CD4-positive, alpha-beta T cell treated with Interleukin-21 for 1 hour (primary cell): ENCODE measurements at places on chromosomes 1 and 21.

GRCh38 chr1:117416546-117417125 lies 49.4 kb downstream of the MAN1A2 start:
- no peak for DNase-seq

DNA sequence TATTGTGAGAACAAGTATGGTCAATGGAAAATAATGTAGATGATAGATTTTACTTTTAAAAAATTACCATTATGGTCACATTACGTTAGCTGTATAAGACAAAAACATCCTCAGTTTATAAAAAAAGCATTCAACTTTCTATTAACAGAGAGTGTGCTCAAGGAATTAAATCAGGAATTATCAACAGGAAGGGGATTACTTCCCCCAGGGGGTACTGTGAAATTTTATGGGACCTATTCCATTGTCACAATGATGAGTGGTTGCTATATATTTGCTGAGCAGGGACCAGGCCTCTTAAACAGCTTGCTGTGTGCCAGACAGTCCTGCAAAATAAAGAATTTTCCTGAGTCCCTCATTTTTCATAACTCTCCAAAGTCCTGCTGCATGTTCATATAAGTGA lies 21.2 kb downstream of the JAM2 start:
- no peak for DNase-seq

DNA sequence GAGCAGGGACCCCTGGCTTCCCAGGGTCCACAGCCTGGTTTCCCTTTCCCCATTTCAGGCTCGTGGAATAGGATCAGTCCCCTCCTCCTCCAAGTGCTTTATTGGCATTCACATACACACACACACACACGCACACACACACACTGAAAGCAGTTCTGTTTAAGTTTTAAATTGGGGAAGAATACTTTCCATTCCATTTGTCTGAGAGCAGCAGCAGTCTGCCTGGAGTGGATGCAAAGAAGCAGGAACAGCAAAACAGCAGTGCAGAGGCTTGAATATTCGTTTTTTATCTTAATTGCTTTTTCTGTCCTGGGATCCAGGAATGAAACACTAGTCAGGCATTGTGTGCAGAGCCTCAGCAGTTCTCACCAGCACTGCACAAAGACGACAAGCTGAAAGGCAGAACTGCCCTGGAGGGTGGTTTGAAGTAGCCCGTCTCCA lies 7.1 kb downstream of the CYB561D1 start:
- no peak for DNase-seq

DNA sequence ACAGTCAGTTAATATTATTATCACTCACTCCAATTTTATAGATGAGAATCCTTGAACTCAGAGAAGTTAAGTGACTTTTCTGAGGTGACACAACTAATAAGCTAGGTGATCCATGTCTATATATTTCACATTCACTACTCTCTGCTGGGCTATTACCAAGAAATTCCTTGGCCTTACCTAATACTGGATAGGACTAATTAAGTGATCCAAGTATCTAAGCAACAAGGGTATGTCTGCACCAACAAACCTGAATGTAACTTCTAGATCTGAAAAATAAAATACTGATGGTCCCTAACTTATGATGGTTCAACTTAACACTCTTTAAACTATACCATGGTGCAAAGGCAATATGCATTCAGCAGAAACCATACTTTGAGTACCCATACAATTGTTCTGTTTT lies 14.8 kb upstream of the CASQ2 start:
- no peak for DNase-seq

DNA sequence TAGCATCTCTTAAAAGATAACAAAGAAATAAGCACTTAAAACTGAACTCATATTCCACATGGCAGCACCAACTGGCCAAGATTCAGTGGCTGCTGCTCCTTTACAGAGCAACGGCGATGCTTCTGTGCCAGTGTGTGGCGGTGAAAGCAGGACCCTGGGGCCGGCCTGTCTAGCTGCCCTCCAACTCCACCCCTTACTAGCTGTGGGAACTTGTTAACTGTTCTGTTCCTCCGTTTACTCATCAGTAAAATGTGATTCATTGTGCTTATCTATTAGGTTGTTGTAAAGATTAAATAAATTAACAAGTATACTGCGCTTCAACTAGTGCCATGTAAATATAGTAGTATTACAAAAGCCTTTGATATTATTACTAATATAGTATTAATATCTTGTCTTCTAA lies 133.2 kb downstream of the GDAP2 start:
- DNase-seq = no peak

DNA sequence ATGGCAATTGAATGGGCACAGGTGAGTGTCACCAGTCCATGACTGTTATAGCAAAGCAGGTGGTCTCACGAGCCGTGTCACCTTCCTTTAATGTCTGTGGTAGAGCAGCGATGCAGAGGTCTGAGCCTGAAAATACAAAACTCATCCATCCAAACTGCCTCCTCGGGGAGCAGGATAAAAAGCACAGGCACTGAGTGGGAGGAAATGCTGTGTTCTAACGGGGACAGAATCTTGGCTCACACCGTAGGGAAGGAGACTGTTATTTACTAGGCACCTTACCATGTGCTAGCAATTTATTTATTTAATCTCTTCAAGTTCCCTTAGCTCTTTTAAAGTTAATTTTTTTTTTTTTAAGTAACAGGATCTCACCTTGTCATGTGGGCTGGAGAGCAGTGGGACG lies 1.2 kb downstream of the ASCL5 start:
- DNase-seq = no peak

DNA sequence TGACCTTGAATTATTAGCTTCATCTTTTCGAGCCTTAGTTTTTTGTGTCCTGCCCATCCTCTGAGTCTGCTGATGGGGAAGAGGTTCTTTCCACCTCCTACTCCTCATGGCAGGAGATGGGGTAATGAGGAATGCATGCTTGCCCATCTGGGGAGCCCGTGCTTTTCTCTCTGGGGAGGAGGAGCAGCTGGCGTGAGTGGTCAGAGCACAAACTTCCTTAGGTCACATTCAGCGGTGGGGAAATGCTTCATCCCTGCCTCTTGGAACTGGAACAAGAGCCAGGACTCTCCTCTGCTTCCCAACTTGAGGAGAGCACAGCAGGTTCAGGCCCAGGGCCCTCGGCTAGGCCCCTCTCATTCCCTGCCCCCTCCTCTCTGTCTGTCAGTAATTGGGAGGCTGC lies 155.0 kb downstream of the PCNX2 start:
- no peak for DNase-seq

GRCh38 chr1:119895102-119895501 lies 1.2 kb downstream of the ADAM30 start:
- DNase-seq = no peak

DNA sequence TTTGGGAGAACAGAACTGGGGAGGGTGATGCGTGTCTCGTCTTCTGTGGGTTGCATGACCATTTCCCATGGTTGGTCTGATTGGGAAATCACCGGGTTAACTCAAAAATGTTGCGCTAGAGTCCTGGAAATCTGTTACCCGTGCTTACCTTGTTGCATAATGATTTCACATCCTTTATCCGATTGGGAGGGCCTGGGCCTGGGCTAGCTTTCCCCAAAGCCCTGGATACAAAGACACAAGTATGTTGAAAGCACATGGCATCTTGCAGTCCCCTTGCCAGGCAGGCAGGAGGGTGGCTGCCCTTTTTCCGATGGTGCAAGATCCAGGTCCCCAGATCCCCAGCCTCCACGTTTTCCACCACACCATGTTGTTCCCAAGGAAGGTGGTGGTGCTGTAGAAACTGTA lies 582 bp downstream of the TRPM2 start:
- no peak for DNase-seq

- no peak for DNase-seq
These were observed 11.7 kb downstream of the CSF1 start for GRCh38 chr1:109922326-109922725.

GRCh38 chr1:205735218-205735617 lies 14.8 kb downstream of the NUCKS1 start:
- DNase-seq = no peak

DNA sequence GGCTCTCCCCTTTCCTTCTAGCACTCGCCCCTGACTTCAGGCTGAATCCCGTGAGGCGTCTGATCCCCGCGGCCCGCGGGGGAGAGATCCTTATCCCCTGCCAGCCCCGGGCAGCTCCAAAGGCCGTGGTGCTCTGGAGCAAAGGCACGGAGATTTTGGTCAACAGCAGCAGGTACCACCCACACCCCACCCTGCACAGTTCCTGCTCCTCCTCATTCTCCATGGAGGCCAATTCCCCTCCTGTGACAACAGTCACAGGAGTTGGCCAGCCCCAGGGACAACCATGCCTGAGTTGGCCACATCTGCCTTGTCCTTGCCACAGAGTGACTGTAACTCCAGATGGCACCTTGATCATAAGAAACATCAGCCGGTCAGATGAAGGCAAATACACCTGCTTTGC lies 20.0 kb downstream of the TMEM81 start:
- no peak for DNase-seq

DNA sequence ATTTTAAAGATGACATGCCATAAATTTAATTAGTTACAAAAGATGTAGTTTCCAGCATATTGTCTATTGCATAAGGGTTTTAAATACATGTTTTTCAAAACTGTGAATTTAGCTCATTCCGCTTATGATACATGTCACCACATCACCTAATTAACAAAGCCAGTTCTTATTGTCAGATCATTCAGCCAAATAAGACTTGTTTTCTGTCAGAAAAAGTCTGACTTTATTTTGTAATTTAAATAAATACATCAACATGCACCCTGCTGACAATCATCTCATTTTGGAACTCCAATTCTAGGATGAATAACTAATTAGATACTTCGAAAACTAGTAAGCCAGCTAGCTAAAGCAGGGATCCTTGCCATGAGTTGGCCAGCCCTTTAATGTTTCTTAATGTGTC lies 110.9 kb upstream of the APP start:
- no peak for DNase-seq

- DNase-seq = no peak
These were observed 1331.7 kb downstream of the MRPL39 start for GRCh38 chr21:24275616-24276015.

DNA sequence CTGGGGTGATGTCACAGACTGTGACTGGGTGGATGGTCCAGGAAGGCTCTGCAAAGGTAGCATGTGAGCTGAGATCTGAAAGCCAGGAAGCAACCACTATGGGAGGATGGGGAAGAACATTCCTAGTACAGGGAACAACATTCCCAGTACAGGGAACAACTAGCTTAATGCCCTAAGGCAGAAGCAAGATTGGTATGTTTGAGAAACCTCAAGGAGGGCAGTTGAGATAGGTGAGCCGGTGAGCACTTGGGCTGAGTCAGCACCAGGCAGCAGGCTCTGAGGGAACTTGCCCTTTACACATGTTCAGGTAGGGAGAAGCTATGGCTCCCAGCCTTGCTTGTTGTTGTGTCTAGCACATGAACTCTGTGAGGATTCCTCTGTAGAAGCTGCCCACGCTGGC lies 24.2 kb upstream of the CACNA1E start:
- no peak for DNase-seq
